ENCODE measurements at places on chromosomes 4 and X.

DNA sequence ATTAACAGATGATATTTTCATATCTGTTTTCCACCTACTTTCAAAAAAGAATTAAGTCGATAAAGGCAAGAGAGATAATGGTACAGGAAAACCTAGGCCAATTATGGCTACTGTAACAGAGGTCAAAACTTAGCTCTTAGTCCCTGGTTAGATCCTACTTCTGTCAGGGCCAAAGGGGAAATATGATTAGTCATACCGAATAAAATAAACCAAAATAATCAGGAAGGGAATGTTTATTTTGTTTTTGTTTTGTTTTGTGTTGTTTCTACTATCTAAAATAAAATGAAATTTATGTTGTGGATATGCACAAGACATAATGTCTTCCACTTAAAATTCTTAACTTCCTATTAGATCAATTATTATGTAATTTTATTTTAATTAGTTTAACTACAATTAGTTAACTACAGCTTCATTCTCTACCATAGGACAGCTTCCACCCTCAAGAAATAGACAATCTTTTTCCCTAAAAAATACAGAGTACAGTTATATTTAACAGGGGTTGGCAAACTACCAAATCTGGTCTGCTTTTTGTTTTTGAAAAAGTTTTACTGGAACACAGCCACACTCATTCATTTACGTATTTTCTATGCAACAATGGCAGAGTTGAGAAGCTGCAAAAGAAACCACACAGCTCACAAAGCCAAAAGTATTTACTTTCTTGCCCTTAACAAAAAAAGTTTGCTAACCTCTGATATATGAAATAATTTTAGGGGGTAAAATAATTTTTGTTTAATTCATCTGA, 25.4 kb downstream of the TMEM47 start:
- DNase-seq: no peak

DNA sequence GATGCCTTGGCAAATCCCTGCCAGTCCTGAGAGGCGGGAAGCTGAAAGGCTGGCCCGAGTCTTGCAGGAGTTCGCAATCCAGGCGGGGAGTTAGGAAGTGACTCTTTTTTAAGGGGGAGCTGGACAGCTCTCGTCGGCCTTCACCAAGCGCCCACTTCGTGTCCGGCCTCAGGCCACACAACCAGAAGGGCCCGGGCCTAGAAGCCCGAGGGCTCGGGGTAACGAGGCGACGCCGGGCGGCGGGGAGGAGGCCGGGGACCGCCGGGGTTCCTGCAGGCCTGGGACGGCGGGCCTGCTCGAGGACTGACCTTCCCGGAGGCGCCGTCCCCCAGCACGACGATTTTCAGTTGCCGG, 395 bp downstream of the RAB28 start:
- DNase-seq: no peak

DNA sequence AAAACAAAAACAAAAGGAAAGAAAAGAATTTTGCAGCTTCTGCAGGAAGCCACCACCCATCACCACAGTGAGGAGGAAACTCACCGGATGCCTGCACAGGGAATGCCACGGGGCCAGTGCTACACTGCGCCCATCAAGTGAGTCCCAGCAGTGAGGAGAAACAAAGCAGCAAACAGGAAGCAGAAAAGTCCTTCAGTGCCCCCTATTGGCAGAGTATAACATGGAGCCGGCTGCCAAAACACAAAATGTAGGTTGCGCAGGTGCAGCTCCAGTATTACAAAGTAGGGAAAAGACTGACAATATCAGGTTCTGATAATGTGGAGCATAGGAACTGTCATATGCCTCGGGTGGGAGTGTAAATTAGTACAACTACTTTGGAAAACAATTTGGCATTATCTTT, 23.3 kb upstream of the SCML2 start:
- no peak for DNase-seq

GRCh38 chr4:138788857-138789256, 226.7 kb upstream of the NOCT start:
- no peak for DNase-seq

DNA sequence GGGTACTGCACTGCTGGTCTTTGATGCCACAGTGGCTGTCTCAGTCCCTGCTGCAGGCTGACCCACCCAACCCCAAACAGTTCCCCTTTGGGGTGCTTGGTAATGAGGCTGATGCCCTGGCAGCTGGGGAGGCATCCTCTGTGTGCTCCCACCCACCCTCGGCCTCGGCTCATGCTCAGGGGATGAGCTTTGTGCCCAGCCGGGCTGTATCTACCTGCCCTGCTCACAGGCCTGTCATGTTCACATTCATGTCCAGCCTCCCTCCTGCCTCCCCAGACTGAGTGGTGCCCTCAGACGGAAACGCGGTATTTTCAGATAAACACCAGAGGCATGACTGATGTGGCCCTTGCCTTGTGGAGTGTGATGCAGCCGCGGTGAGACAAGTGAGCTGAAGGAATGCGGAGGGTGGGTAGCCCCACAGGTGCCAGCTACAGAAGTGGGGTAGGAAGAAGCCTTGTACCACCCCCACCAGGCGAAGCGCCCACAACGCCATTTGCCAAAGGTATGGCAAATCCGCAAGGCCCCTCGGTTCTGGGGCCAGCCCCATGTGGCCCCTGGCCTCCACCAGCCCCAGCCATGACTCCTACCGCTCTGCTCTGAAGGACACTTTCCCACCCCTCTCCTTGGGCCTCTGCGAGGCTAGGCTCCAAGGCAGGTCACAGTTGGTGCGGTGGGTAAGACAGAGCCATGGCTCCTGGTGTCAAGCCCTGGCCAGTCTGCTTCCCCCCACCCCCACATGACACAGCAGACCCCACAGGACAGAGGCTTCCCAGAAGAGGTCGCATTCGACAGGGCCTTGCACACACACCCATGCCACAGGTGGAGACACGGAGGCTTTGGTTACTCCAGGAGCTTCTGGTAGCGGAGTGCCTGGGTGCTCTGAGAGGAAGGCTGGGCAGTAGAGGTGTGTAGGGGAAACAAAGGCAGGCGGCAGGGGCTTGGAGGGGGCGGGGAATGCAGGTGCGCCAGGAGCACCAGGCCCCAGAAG, 1.8 kb upstream of the RENBP start:
- no peak for DNase-seq

DNA sequence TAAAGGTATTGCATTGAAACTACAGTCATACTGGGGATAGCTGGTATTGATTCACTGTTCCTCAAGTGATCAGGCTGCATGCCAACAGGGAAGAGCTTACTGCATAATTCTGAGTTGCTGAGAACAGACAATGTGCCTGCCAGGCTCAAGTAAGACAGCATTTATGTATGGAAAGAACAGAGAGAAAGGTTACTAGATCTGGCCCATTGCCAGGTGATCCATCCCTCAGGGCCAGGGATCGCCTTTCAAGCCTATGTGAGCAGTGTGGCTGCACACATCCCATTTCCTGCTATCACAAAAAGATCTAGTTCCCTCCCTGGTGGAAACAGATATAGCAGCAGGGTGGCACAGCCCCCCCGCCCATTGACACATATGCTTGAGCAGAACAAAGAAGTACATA, 254.0 kb downstream of the TMA16 start:
- DNase-seq: no peak

DNA sequence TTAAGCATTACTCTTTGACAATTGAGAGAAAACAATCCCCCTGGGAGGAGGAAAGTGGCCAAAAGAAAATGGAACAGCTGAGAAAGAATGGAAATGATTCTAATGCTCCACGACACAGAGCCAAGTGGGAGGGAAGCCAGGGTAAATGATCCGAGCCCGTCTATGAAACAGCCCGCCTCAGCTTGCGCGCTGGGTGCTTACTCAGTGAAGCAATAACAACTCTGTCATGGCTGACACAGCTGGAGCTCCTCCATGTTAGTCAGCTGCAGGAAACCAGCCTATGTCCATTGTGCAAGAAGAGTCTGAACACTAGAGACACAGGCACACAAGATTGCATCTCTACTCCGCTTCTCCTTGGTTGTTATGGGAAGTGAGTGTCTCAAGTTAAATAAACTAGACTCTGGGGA, 19.3 kb downstream of the NOA1 start:
- DNase-seq: no peak

DNA sequence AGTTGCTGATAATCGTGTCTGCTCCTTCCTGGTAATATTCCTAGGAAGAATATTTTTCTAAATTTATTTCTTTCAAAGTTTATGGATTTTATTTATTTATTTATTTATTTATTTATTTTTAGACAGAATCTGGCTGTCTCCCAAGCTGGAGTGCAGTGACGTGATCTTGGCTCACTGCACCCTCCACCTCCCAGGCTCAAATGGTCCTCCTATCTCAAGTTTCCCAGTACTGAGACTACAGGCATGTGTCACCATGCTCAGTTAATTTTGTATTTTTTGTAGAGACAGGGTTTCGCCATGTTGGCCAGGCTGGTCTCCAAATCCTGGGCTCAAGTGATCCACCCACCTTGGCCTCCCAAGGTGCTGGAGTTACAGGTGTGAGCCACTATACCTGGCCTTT, 48.9 kb downstream of the PDLIM5 start:
- DNase-seq: no peak

DNA sequence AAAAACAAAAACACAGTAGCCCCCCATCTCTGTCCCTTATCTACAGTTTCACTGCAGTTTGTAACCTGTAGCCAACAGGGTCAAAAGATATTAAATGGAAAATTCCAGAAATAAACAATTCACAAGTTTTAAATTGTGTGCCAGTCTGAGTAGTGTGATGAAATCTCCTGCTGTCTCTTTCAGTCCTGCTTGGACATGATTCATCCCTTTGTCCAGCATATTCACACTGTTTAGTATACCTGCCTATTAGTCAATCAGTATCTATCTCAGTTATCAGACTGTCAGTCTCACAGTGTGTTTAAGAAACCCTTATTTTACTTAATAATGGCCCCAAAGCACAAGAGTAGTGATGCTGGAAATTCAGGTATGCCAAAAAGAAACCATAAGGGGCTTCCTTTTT, 21.9 kb downstream of the CNOT6L start:
- no peak for DNase-seq

- DNase-seq: no peak
Measured at GRCh38 chr4:7831330-7831729, 108.3 kb downstream of the AFAP1 start.

- no peak for DNase-seq
Measured at GRCh38 chr4:10048941-10049697, 27.8 kb upstream of the SLC2A9 start.

DNA sequence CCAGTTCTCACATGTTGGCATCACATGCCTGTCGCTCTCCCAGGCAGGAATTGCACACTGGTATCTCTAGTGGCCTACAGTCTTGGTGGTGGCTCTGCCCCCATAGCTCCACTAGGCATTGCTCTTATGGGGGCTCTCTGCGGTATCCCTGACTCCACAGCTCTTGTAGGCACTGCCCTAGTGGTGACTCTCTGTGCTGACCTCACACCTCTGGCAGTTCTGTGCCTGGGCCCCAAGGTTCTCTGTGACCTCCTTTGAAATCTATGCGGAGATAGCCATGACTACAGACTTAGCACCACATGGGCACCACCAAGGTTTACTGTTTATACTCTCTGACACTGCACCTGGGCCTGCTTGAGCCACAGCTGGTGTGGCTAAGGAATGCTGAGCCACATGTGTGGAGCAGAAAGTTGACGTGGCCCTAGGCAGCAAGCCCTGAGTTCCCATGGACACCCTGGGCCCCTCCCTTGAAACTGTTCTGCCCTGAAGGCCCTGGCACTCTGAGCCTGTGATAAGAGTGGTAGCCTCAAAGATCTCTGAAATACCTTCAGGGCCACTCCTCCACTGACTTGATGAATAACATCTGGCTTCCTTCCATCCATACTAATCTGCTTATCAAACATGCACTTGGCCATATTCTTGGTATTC, 8.0 kb downstream of the SLC9B1 start:
- DNase-seq: no peak

GRCh38 chr4:151296227-151296626, 19.3 kb downstream of the PRSS48 start:
- DNase-seq: no peak

All from stimulated activated CD8-positive, alpha-beta memory T cell treated with anti-CD3 and anti-CD28 coated beads, Interleukin-4, amount 100 ng/mL, for 4 hours (primary cell).